ENCODE measurements at places on chromosomes 3 and 15. TPM values are rescaled to one million over a fixed set of nuclear protein-coding genes. Genes with fewer than 3 reads are reported as not detected.

The SERP1 gene
- total RNA-seq, result 147 TPM

The SQOR gene
- total RNA-seq, result 115 TPM

The C2CD4A gene
- 0.34 TPM for total RNA-seq

The CDV3 gene
- 138 TPM for total RNA-seq

The COLQ gene
- total RNA-seq, result 2.9 TPM

The ARIH2 gene
- total RNA-seq, result 97.6 TPM

The SPCS1 gene
- total RNA-seq, result 94.1 TPM

The ARRDC4 gene
- 41.5 TPM for total RNA-seq

The FANCD2OS gene
- not detected for total RNA-seq

The GOLGA6L7 gene
- not detected for total RNA-seq

The TRPM1 gene
- not detected for total RNA-seq

The PLSCR5 gene
- not detected for total RNA-seq

The CXCR6 gene
- total RNA-seq, result 2.4 TPM

The IL17RC gene
- total RNA-seq, result 31.7 TPM

The CACNA2D2 gene
- total RNA-seq, result 111 TPM

The UBAP1L gene
- total RNA-seq, result 4.7 TPM

The ZBBX gene
- total RNA-seq, result 51.3 TPM

The TUBGCP5 gene
- 16.0 TPM for total RNA-seq

The TFG gene
- 70.3 TPM for total RNA-seq

The C3orf80 gene
- 3.3 TPM for total RNA-seq

The HAPLN3 gene
- total RNA-seq, result 15.5 TPM

The CPA3 gene
- 2.4 TPM for total RNA-seq

The ARNT2 gene
- total RNA-seq, result 4.5 TPM

The GRAMD2A gene
- 4.0 TPM for total RNA-seq

The SPTBN5 gene
- total RNA-seq, result 1.6 TPM

The SLC24A5 gene
- not detected for total RNA-seq

The GPX1 gene
- total RNA-seq, result 106 TPM

The CCRL2 gene
- total RNA-seq, result 20.6 TPM

The CSPG4 gene
- total RNA-seq, result 38.1 TPM

The ACTC1 gene
- 3.4 TPM for total RNA-seq

The SGO1 gene
- 0.98 TPM for total RNA-seq

The HES1 gene
- total RNA-seq, result 70.6 TPM

The PRSS50 gene
- 2.2 TPM for total RNA-seq

The MYRIP gene
- 2.5 TPM for total RNA-seq

The CD276 gene
- 71.1 TPM for total RNA-seq

The PLIN1 gene
- 0.43 TPM for total RNA-seq

The RAB6B gene
- 3.3 TPM for total RNA-seq

The CHRD gene
- 16.7 TPM for total RNA-seq

The ALS2CL gene
- total RNA-seq, result 53.6 TPM

The CCDC54 gene
- not detected for total RNA-seq

The EXOG gene
- total RNA-seq, result 16.5 TPM

The GOLGA8O gene
- total RNA-seq, result 3.2 TPM

The GPR160 gene
- 23.3 TPM for total RNA-seq

The CCR3 gene
- 0.15 TPM for total RNA-seq

The SHF gene
- 4.6 TPM for total RNA-seq

The PLA2G4E gene
- not detected for total RNA-seq

All from lung (tissue), 17 donors.